ENCODE measurements at places on chromosomes 7 and 10.

- peak; percentile 13 for DNase-seq
Measured at GRCh38 chr7:45292481-45292880, 134.9 kb downstream of the RAMP3 start.

- DNase-seq, result peak; percentile 32
Measured at GRCh38 chr7:90726623-90727022, 130.5 kb downstream of the CDK14 start.

DNA sequence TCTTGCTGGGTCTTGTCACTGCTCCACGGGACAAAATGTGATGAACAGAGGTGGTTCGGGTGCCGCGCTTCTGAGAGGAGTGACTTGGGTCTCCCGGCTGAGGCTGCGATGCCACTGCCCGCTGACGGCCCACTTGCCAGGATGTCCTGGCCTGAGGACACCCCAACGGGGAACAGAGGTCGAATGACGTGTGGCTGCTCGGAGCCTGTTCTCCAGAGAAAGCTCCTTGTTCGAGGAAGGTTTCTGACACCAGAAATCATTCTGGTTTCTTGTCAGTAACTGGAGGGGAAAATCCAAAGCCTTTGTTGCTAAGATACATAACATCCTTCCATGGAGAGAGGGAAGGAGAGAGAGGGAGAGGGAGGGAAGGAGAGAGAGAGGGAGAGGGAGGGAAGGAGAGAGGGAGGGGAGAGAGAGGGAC is 236.4 kb downstream of the WDR37 start:
- no peak for DNase-seq

GRCh38 chr7:39615350-39615975 is 7.9 kb upstream of the RALA start:
- peak; percentile 27 for DNase-seq

GRCh38 chr10:60497364-60497763 is 107.7 kb upstream of the ANK3 start:
- DNase-seq, result no peak

GRCh38 chr10:45278860-45279498 is 36.4 kb downstream of the OR13A1 start:
- no peak for DNase-seq

GRCh38 chr7:91843831-91844230 is 36.7 kb downstream of the MTERF1 start:
- DNase-seq, result no peak

All from NCI-H345 (cell line).